ENCODE measurements at places on chromosomes 7 and 10.

DNA sequence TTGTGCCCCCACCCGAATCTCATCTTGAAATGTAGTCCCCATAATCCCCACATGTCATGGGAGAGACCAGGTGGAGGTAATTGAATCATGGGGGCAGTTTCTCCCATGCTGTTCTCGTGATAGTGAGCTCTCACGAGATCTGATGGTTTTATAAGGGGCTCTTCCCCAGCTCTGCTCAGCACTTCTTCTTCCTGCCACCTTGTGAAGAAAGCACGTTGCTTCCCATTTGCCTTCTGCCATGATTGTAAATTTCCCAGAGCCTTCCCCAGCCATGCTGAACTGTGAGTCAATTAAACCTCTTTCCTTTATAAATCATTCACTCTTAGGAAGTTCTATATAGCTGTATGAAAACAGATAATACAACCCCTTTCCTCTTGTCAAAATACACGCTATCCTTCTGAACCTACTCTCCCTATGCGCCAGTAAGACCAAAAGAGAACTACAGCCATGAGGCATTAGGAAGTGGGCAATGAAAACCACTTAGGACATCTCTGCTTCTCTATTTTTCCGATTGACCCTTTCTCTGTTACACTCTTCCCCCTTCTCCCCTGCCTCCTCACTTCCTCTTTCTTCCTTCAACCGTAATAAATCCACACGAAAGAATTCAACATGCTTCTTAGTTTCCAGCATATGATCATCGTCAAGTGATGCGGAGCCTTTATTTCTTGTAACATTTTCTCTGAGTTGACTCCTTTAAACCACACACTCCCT is 101.2 kb upstream of the WDR11 start:
- DNase-seq, result no peak

DNA sequence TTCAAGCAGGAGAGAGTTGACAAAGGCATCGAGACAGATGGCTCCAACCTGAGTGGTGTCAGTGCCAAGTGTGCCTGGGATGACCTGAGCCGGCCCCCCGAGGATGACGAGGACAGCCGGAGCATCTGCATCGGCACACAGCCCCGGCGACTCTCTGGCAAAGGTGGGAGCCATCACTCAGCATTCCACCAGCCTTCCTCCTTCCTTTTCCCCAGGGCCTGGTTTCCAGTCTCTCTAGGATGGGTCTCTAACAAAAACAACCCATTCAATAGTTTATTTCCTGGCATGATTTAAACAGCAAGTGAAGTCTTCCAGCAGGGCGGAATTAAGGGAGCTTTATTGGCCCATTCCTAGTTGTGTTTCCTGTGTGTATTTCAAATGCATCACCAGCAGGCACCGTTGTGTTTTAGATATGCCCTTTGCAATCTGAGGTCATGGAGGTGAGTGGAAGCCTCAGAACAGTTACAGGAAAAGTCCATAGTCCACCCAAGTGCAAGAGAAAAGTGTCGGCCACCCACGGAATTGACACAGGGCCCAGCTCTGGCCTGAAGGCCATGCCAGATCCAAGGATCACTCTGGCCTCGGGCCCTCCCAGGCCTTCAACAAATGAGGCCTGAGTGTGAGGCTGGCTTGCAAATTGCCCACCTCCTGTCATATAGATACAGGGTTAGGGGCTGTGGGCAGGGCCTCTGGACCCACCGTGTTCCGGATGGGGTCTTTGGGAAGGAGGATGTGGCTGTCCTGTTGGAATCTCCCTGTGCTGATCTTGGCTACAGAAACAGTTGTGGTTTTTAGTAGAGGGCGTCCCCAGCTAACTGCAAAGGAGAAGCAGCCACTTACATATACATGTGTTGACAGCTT is 46.9 kb upstream of the TRIM8 start:
- no peak for DNase-seq

- no peak for DNase-seq
Observed at GRCh38 chr10:75762431-75762802, 331.0 kb downstream of the LRMDA start.

DNA sequence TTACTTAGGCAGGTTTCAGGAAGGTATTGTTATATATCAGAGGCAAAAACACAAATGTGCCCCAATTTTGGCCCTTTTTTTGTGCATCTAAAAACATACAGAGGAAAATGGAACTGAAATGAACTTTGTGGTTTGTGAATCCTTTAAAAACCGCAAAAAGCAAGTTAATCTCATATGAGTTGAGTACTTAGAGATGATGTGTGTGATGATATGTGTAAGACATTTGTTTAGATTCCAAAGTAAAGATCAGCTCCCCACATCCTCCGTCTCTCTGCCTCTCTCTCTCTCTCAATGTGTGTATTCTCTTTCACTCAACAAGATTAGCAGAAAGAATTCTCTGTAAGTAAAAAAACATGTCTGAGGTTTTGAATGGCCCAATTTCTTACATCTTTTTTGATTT is 201.9 kb downstream of the MALRD1 start:
- no peak for DNase-seq

GRCh38 chr10:63250032-63250431 is 116.9 kb downstream of the NRBF2 start:
- DNase-seq, result no peak

DNA sequence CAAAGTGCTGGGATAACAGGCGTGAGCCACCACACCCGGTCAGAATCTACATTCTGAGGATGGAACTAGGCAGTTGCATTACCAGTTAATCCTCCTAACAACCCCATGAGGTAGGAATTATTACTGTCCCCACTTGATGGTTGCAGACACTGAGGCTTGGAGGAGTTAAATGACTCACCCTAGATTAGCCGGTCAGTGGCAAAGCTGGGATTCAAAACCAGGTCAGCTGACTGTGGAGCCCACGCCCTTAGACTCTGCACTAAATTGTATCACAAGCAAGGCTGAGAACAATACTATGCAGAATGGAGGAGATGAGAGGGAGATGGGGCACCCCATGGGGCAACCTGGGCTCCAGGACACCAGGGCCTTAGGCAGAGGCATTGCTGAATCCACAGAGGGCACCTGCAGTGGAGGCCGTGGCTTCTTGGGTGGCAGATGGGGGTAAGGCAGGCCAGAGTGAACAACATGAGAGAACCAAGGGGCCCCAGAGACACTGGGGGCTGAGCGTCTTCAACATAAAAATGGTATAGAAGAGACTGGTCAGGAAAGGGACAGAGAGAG is 723.4 kb downstream of the PARD3 start:
- no peak for DNase-seq

GRCh38 chr7:157488966-157489365 is 152.2 kb downstream of the DNAJB6 start:
- no peak for DNase-seq

- no peak for DNase-seq
Observed at GRCh38 chr7:6234384-6234783, 38.0 kb downstream of the CYTH3 start.

DNA sequence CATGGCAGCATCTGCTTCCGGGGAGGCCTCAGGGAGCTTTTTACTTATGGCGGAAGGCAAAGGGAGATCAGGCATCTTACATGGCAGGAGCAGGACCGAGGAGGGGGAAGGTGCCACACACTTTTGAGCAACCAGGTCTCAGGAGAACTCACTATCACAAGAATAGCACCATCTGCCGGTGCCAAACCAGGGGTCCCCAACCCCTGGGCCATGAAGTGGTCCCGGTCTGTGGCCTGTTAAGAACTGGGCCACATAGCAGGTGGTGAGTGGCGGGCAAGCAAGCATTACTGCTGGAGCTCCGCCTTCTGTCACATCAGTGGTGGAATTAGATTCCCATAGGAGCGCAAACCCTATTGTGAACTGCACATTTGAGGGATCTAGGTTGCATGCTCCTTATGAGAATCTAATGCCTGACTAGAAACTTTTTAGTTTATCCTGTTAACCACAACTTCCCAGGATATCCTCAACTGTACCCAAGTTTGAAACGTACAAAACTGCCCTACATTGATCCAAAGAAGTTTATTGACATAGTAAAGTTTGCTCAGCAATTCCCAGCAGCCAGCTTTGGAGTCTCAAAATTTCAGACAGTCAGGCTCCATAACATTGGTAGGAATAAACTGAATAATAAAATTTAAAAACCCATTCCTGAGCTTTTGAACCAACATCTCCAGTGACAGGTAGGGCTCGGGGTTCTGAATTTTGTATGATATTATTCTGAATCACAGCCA is 228.4 kb upstream of the TAC1 start:
- no peak for DNase-seq

DNA sequence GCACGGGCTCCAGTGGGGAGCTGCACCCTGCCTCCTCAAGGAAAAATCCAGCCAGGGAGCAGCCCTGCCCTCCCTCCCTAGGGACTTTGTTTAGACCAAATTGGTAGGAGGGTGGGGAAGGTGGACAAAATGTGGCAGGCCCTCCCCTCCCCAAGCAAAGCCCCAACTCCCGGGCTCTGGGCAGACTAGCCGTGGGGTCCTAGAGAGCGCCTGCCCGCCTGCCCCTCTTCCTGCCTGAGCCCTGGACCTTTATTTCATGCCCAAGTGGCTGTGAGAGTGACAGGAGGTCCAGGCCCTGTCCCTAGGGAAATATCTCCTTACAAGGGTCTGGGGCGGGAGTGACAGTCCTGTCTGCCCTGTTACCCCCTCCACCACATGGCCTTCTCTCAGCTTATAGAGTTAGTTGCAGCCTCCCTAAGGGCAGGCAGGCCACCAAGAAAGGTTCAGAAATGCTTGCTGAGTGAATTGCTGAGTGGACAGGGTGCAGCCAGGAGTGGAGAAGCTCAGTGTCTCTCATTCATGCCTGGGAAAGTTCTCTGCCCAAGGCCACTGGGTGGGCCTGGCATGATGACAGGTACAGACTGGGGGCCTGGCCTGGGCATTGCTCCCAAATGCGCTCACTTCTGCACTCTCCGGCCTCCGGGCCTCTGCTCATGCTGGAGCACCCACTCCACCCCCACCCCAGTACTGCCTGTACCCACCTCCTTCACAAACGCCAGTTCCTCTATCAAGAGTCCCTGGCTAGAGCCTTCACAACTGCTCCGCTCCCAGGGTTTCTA is 25.2 kb downstream of the DNAJB12 start:
- DNase-seq, result no peak

DNA sequence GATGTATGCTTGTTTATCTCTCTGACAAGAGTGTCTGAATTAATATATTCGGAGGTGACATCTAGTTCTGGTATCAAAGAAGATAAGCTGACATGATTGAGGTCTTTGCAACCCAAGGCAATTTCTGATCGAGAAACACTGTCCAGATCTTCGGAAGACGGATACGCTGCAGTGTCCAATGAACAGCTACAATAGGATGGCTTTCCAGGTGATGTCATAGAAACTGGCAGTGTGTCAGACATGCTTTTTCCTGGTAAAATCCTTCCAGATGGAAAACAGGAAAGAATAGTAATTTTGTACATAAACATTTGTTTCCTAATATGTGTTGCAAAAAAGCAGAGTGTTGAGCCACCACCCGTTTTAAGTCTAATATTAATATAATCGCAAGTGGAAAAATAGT is 33.4 kb downstream of the VWDE start:
- DNase-seq, result no peak

- no peak for DNase-seq
Observed at GRCh38 chr7:883055-884021, 7.0 kb downstream of the GET4 start.

GRCh38 chr7:80732630-80733029 is 94.2 kb downstream of the CD36 start:
- DNase-seq, result no peak

DNA sequence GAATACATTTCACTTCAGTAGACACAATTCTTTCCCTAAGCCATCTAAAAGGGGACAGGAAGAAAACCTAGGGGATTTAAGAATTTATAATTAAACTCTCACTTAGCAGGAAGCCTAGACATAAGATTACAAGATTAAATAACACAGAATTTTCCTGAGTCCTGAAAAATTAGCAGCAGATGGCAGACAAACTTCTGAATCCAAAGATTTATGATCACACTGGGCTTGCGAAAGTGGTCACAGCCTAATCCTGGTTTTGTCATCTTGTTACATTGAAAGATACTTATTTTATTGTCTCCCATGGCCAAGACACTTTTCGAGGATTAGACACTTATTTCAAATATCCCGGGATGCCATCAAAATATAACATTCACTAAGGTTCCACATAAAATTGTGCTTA is 2.9 kb downstream of the ERLIN1 start:
- DNase-seq, result no peak

GRCh38 chr7:35463176-35463700 is 209.3 kb upstream of the TBX20 start:
- DNase-seq, result no peak

- DNase-seq, result no peak
Observed at GRCh38 chr7:85840554-85840953, 653.7 kb upstream of the SEMA3D start.

GRCh38 chr10:71998119-71998839 is 34.1 kb downstream of the CHST3 start:
- no peak for DNase-seq

DNA sequence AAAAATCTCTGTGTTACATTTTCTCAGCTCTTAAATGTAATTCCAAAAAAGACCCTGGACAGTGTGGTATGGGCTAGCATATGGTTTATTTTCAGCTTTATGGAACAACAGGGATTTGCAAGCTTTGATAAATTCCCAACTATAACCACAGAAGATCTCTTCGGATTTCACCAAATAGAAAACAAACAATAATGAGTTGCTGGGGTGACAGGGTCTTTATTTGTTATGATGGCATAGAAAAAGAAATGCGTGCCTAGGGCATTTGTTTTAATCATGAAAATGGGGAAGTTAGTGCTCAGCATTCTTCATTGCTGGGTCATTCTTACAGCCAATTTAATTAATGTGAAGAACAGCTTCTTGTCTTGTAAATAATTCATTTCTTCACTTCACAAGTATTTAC is 139.0 kb downstream of the LRRN3 start:
- DNase-seq, result no peak

DNA sequence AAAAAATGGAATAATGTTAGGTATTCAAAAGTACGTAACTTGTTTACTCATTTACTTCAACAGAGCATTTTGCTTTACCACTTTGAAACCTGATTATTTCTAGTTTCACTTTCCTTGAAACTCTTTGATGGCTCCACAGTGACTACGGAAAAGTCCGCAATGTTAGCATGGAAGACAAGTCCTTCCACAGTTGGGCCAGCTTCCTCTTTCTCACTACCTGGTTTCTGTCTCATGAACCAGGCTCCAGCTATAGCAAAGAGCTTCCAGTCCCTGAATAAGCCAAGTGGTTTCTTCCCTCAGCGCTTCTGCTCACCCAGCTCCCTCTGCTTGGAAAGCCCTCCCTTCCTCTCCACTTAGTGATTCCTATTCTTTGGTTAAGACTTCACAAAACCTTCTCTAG is 44.8 kb upstream of the SLC16A12 start:
- no peak for DNase-seq

DNA sequence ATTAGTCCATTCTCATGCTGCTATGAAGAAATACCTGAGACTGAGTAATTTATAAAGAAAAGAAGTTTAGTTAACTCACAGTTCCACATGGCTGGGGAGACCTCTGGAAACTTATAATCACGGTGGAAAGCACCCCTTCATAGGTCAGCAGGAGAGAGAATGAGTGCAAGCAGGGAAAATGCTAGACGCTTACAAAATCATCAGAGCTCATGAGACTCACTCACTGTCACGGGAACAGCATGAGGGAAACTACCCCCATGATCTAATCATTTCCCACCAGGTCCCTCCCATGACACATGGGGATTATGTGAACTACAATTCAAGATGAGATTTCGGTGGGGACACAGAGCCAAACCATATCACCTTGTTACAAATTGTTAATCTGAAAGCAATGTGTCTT is 15.8 kb downstream of the TAS2R39 start:
- DNase-seq, result no peak

GRCh38 chr7:128710481-128710880 is 28.7 kb upstream of the CALU start:
- DNase-seq, result no peak

GRCh38 chr10:127534496-127534895 is 14.6 kb upstream of the NPS start:
- no peak for DNase-seq

- DNase-seq, result no peak
Observed at GRCh38 chr10:125799451-125800182, 23.4 kb downstream of the UROS start.
